ENCODE measurements at places on chromosomes 6 and 20.

DNA sequence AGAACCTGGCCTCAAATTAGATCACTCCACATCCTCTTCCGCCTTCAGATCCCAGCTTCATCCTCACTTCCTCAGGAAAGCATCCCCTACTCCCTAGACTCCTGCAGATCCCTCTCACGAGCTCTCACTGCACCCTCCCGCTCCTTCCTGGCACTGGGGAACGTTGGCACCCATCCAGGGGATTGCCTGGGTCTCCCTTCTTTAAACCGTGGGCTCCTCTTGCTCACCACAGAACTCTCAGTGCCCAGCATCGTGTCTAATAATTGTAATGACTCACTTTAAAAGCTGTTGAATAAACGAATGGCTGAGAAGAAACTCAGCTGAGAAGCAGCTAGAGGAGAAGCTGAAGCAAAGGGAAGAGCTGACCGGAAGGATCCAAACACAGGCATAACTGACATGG is 20.4 kb downstream of the ZC3H12D start:
- no peak for DNase-seq

- no peak for DNase-seq
Observed at GRCh38 chr6:45988635-45989034, 27.0 kb downstream of the CLIC5 start.

GRCh38 chr6:143205991-143206390 is 145.3 kb downstream of the AIG1 start:
- no peak for DNase-seq

DNA sequence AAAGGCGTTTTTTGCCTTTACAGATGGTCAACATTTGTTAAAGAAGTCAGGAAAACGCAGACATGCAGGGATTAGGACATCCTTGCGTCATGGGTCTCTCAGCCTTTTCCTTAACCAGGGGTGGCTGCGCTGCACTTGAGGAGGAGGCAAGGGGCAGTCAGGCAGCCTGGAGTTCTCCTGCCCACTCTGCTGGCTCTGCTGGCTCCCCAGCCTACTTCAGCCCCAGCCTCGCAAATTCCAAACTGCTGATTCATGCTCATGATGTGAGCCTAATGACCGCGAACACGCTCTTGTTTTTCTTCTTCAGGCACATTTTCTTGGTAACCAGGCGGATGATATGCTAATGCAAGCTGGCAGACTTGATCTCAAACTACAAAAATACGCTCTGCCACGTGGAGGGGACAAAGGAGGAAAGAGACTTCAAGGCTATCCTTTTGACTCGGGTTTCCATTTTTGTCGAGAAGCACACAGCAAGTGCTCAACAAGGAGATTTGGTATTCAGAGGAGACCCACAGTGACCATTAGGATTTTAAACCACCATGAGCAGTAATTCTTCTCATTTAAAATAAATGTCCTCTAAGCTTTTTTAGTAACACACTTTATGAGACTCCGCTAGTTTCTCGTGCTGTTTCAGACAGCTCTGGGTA is 290.3 kb upstream of the STXBP5 start:
- peak; percentile 77 for DNase-seq

DNA sequence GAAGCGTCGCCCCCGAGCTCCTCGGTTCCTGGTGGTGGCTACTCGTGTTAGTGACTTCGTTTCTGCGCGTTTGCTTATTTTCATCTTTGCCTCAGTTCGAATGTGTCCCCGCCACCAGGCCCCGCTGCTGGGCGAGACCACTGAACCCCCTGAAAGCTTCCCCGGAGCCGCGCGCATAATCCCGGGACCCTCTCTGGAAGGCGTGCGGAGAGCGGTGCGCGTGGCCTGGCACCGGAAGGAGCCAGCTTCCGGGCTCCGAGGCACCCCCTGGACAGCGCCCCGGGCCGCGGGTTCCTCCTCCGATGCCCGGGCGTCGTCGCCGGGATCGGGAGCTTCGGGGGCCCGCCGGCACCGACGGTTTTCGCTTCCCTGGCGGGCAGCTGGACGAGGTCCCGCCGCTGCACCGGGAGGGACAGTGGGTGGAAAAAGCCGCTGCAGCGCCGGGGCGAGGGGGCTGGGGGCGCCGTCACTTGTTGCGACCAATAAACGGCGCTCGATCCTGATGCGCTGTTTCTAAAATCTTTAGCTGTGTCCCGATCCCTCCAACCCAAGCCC is 643 bp upstream of the SLC35D3 start:
- no peak for DNase-seq

GRCh38 chr6:49401063-49401462 is 62.0 kb downstream of the MMUT start:
- DNase-seq: no peak

GRCh38 chr6:154301839-154302752 is 54.5 kb downstream of the IPCEF1 start:
- no peak for DNase-seq

- DNase-seq: no peak
Observed at GRCh38 chr6:44335631-44336030, 6.8 kb upstream of the SPATS1 start.

DNA sequence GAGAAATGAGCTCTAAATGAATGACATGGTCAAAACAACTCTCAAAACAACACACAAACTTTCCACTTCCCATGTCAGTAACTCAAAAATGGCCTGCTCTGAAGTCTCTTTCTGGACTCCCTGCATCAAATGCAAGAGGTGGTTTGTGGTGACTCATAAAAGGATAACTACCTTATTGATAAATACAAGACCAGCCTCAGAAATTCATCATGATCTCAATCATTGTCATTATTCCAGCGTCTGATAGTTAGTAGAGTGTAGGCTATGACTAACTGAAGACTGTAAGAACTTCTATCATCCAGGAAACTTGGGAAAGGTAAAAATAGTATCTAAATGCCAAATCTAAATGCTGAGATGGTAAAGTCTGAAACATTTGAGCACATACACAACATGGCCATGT is 369.4 kb downstream of the BMP2 start:
- no peak for DNase-seq

DNA sequence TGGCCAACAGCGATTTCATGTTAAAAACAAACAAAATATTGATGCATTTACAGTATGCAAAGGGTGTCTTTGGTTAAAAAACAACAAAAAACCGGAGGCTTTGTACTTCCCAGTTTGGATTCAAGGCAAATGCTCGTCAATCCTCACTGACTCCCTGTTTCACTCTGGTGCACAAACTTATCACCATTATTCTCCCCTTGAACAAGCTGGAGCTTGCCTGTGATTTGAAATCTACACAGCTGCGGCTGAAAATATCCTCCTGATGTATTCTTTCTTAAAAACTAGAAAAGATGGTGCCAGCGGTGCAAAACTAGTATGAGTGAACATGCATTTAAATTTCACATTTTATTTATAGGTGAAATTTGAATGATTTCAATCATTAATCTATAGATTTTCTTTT is 3.3 kb downstream of the PERP start:
- no peak for DNase-seq
